Activated CD4-positive, alpha-beta T cell treated with anti-CD3 and anti-CD28 coated beads, Interleukin-2, Interleukin-4, amounts not matched to agents 100 ng/mL and 50 ng/mL, durations not matched to agents 16 hours and 8 hours (primary cell): ENCODE measurements at places on chromosomes 4 and X.

DNA sequence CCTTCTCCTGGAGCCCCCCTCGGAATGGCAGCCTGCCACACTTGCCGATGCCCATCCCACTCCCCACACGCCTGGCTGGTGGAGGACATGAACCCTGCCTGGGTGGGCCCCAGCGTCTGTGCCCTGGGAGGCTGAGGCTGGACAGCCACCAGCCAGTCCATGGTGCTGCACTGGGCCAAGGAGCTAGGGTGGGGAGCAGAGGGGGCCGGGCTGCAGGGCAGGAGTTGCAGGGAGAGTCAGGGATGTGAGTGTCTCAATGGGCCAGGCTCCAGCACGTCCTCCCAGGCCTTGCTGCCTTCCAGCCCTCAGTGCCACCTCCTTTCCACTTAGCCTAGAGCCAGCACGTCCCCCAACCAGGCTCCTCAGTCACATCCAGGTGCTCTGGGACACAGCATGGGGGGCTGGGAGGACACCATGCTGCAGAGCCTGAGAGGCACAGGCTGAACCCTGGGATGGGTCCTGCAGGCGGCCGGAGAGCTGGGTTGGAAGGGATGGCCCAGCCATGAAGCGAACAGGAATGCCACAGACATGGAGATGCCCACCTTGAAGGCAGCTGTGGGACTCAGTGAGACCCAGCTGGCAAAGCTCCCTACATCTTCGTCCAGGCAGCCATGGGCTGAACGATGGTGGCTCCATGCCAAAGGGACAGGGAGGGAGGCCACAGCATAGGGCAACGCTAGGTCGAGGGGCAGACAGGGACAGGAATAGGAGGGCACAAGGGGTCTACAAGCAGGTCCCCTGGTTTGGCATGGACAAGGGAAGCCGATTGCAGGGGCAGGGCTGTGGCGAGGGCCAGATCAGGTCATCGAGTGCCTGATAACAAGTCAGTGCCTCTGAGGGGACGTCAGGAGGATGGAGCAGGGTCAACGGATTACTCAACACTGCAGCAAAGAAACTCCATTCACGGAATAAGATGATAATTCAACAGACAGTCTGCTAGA, 30.1 kb upstream of the MXD4 start:
- no peak for DNase-seq

GRCh38 chr4:83262682-83263081, 21.9 kb downstream of the COQ2 start:
- DNase-seq, result no peak

DNA sequence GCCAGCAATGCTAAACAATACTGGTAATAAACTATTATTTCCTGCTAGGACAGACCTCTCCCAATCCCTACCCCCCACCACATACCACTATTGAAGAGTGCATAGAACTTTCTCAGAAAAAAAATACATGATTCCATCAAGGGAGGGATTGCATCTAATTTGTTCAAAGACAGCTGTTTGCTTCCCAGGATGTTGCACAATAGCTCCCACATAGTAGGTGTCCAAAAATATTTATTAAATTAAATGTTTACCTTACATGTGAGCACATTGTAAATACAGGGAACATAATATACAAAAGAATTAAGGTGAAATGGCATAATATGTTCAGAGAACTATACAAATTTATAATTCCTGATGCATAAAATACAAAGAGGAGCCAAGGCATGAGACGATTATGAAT, 1111.8 kb upstream of the LCORL start:
- DNase-seq, result no peak

DNA sequence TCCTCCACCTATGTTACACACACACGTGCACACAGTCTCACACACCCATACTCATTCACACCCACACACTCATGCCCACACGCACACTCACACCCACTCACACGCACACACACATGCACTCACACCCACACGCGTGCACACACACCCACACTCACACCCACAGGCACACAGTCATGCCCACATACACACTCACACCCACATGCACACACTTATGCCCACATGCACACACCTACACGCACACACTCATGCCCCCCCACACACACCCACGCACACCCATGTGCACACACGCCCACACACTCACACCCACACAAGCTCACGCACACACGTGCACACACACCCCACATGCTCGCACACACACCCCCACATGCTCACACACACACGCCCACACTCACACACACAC, 140.0 kb downstream of the F11 start:
- no peak for DNase-seq

- DNase-seq, result no peak
These were observed 214.0 kb upstream of the NHS start for GRCh38 chrX:17160975-17161374.

- DNase-seq, result no peak
These were observed 78.1 kb upstream of the FSTL5 start for GRCh38 chr4:162241857-162242256.

- no peak for DNase-seq
These were observed 62.6 kb upstream of the LIMCH1 start for GRCh38 chr4:41475402-41475801.

DNA sequence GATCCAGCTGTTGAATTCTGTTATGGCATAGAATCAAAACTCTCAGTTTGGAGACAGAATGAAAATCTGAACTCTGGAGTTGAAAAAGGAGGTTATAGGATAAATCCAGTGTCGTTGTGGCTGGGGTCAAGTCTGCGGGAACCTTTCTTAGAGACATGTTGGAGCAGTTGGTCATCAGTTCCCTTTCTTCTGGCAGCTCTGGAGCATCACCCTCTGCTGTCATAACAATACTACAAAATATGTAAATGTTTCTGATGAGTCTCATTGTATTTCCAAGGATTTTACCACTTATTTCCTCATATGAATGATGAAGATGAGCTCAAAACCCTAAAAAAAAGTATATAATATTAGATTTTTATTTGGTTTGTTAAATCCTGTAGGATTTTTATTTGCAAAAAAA, 7.5 kb downstream of the TLR10 start:
- DNase-seq, result no peak

DNA sequence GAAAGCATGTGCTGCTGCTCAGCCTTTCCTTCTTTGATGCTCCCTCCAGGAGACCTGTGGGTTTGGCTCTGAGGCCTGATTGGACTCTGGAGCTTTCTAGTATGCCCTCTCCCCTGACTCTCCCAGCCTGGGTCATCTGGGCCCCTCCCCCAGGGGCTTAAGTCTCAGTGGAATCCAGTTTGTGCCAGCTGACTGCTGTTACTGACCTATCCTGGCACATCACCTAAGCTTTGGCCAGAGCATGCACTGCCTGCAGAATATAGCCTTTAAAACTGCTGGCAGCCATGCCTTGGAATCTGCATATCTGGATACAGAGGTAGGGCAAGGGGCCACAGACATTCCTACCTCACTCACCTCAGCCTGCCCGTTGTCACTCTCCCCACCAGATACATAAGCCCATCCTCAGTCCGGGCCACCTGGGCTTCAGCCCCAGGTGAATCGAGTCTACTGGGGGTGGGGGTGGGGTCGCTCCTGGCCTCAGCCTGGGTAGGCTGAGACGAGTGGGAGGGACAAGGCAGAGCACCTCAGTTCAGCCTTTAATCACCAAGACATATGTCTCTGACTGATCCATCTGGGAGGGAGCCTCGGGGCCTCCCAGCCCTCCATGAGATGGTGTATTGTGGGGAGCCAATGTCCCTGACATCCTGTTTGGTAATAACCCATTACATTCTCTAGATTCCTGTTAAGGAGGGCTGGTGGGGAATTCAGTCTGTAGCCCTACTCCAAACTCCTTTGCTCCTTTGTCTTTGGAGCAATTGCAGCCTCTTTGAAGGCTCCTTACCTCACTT, 61.2 kb downstream of the STARD8 start:
- no peak for DNase-seq

- no peak for DNase-seq
These were observed 31.5 kb downstream of the IRS4 start for GRCh38 chrX:108704839-108705238.

- no peak for DNase-seq
These were observed 137.0 kb upstream of the INPP4B start for GRCh38 chr4:142983065-142983464.

GRCh38 chrX:97399400-97399799, 515.7 kb downstream of the RPA4 start:
- peak; percentile 57 for DNase-seq

- no peak for DNase-seq
These were observed 18.1 kb upstream of the IRAK1 start for GRCh38 chrX:154037754-154038153.

GRCh38 chr4:143308377-143308776, 28.3 kb upstream of the GAB1 start:
- no peak for DNase-seq

- peak; percentile 88 for DNase-seq
These were observed 6.7 kb upstream of the ART3 start for GRCh38 chr4:76067652-76068286.

DNA sequence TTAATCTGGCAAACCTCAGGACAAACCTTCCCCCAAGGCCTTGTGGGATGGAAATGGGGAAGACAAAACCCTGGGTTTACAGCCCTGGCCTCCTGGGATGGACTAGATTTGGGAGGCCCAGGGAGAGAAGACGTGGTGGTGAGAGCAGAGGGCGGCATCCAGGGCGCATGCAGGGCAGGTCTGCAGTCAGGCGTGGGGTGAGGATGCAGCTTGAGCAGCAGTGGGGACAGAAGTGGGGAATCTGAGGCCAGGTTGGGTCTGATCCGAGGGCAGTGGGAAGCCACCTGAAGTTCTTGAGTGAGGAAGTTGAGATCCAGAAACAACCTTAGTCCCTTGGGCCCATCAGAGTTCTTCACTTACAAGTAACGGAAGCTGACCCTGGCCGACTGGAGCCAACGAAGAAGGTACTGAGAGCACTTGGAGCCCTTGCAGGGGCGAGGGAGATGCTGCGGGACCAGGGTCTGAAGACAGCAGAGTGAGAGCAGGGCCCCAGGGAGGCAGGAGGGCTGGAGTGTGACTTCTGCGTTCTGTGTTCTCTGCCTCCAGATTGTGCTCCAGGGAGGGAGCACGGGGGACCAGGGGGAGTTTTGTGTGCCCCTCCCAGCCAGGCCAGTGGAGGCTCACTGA, 42.0 kb upstream of the GPR78 start:
- DNase-seq, result no peak

- DNase-seq, result no peak
These were observed 50.2 kb downstream of the JAKMIP1 start for GRCh38 chr4:6150046-6150735.

GRCh38 chrX:104618106-104618895, 52.3 kb downstream of the IL1RAPL2 start:
- no peak for DNase-seq

DNA sequence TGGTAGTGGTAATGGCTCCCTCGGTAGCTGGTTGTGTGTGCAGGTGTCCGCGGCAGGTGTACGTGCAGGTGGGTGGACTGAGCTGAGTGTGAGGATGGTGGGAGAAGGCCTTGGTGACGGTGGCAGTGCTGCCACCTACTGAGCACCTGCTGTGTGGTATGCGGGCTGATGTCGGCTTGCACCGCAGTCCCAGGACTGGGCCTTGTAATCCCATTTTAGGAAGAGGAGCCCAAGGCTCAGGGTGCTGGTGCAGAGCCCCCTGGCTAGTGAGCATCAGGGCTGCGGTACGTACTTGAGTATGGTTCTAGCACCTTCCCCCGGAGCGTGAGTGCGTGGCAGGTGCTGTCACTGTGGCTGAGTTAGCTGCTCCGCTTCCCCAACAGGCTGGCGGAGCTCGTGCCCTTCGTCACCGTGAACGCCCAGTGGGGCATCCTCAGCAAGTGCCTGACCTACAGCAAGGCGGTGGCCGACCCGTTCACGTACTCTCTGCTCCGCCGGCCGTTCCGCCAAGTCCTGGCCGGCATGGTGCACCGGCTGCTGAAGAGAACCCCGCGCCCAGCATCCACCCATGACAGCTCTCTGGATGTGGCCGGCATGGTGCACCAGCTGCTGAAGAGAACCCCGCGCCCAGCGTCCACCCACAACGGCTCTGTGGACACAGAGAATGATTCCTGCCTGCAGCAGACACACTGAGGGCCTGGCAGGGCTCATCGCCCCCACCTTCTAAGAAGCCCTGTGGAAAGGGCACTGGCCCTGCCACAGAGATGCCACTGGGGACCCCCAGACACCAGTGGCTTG, 5.7 kb upstream of the CPZ start:
- DNase-seq, result no peak

DNA sequence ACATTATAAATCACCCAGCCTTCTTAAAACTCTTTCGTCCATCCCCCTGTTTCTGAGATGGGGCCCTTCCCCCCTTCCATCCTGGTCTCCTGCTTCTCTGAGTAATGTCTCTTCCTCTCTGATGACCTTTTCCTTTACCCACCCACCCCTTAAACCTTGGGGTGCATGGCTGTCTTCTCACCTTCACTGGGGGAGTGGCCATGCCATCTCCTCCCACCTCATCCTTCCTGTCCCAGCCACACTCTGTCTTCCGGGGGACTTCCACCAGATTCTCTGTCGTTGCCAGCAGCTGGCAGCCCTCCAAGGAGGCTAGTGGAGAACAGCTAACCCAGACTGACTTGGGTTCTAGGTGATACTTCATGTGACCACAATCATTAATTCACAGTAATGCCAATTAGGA, 83.2 kb upstream of the SCML1 start:
- no peak for DNase-seq

GRCh38 chrX:17474892-17475291, 99.9 kb downstream of the NHS start:
- no peak for DNase-seq

DNA sequence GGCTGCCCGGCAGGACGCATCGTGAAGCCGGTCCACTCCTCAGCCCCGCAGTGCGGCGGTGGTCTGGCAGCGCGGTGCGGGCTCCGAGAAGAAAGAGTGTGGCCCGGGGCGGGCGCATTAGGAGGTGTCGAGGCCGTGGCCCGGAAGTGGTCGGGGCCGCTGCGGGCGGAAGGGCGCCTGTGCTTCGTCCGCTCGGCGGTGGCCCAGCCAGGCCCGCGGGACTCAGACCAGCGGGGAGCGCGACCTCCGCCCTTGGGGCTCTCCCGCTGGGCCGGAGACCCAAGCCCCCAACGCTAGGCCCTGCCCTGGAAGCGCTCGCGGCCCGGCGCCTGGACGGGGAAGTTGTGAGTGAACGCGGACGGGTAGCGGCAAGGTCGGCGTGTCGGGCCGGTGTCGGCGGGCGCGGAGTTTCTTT, 60.0 kb downstream of the HS3ST1 start:
- no peak for DNase-seq

- no peak for DNase-seq
These were observed 15.0 kb upstream of the SLC25A5 start for GRCh38 chrX:119453202-119453601.

- no peak for DNase-seq
These were observed 25.1 kb downstream of the UGDH start for GRCh38 chr4:39502019-39502663.

- DNase-seq, result no peak
These were observed 211.3 kb downstream of the TENM3 start for GRCh38 chr4:182454440-182455013.

DNA sequence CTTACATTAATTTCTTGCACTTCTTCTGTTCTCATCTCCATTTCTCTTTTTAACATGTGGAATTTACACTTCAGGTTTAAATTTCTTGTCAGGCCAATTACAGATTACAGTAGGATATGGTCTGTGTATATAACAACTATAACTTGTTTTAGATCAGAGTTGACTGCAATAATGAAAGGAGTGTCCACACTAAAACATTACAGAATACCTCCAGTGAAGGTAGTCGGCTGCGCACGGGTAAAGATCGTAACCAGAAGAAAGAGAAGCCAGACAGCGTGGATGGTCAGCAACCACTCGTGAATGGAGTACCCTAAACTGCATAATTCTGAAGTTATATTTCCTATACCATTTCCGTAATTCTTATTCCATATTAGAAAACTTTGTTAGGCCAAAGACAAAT, 32.6 kb upstream of the FMR1NB start:
- no peak for DNase-seq

- no peak for DNase-seq
These were observed 22.8 kb downstream of the CPZ start for GRCh38 chr4:8615366-8615765.
